ENCODE measurements at places on chromosomes 11 and 22.

DNA sequence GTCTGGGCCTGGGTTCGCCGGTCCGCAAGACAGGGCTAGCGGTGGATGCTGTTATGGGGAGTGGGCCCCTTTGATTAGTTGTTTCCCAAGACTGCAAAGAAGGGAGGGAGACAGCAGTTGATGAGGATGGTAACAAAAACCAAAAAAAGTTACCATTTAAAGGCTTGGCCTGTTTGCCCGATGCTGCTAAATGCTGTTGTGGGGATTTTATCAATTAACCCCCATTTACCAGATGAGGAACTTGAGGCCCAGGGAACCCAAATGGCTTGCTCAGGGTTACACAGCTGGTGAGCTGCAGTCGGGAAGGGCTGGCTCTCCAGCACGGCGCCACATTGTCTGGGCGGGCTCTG lies 3.4 kb downstream of the TRPT1 start:
- DNase-seq, result no peak

DNA sequence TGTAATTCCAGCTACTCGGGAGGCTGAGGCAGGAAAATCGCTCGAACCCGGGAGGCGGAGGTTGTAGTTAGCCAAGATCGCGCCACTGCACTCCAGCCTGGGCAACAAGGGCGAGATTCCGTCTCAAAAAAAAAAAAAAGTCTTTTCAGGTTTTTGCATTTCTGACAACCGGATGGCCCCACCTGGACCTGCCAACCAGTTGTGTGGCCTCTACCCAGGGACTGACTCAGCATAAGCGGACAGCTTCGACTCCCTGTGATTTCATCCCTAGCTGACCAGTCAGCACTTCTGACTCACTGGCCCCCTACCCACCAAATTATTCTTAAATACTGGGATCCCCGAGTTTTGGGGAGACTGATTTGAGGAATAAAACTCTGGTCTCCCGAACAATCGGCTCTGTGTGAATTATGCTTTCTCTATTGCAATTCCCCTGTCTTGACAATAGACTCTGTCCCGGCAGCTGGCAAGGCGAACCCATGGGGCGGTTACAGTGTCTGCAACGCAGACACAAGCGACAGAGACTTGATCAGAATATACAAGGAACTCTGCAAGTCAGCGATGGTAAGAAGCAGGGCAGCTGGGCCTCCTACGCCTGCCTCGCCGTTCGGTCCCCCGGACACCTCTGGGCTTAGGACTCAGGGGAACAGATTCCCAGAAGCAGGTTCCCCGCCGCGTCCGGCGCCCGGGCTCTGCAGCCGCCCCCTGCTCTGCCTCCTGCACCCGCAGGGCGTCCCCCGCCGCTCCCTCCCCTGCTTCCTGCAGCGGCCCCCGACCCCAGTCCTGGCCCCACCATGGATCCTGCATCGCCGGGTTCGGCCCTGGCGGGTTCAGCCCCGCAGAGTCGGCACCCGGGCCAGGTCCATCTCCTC lies 741 bp upstream of the TALDO1 start:
- no peak for DNase-seq

- no peak for DNase-seq
These were observed 188.8 kb downstream of the SNX19 start for GRCh38 chr11:130727157-130728119.

GRCh38 chr11:64522036-64522435 lies 69.0 kb upstream of the SLC22A12 start:
- no peak for DNase-seq

DNA sequence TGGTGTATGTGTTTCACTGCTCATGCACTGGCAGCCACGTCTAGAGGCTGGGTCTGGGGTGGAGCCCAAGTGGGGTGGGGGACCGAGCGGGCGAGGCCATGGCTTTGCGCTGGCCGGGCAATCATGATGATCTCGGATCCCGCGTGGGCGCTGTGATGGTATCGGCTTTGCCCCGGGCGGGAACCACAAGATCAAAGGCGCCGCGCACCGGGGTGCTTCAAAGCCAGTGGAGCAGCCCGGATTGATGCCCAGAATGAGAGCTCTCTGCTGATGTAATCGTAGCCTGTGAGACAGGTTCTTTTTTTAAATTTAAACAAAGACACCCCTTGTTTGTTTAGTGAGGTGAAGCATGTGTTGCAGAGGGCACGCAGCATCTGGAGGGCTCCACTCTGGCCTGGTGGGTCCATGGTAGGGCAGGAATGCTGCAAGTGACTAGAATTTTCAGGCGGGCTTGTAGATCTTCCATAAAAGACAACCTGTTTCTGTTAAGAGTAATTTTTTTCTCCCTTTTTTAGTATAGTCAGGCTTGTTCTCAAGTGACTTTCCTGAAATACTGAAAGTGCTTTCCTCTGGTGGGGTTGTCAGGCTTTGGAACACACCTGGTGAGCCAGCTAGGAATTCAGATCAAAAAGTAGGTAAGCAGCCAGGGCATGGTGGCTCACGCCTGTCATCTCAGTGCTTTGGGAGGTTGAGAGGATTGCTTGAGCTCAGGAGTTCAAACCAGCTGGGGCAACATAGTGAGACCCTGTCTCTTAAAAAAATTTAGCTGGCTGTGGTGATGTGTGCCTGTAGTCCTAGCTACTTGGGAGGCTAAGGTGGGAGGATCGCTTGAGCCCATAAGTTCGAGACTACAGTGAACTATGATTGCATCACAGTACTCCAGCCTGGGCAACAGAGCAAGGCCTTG lies 40.7 kb downstream of the ZNRF3 start:
- no peak for DNase-seq

- DNase-seq, result no peak
These were observed 76.4 kb upstream of the NNMT start for GRCh38 chr11:114219559-114220349.

DNA sequence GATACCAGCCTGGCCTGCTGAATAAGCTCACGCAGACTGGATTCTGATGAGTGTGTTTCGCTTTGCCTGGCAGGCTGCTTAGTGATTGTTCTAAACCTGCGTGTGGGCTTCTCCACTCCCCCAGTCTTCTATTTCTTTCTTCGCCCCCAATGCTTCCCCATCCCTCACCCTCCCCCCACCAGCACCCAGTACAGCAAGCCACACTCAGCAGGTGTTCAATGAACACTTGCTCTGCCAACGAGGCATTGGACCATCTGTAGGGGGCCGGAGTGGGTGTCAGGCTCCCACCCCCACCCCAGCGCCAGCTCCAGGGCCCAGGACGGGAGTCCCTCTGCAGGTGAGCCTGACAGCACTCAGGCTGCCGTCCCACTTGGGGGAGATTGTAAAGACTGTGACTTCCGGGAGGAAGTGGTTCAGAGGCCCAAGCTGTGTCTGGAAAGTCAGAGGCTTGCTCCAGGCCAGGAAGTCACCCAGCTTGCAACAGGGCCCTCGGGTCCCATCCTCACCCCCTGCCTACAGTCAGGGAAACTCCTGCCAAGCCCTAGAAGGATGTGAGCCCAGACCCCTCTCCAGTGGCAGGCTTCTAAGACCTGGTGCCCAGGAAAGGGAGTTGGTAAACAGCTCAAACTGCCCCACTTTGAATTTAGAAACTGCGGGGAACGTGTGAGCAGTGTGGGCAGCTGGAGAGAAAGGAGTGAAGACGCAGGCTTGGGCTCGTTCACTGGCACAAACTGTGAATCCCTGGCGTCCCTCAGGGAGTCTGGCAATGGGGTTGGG lies 66.3 kb upstream of the PRDM11 start:
- no peak for DNase-seq

DNA sequence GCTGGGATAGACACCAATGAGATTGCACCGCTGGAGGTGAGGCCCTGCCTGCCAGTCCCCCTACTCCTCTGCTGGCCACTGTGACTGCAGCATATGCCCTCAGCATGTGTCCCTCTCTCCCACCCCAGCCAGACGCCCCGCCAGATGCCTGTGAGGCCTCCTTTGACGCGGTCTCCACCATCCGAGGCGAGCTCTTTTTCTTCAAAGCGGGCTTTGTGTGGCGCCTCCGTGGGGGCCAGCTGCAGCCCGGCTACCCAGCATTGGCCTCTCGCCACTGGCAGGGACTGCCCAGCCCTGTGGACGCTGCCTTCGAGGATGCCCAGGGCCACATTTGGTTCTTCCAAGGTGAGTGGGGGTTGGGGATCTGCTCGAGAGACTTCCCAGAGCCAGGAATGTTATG lies 5.7 kb upstream of the SMARCB1 start:
- no peak for DNase-seq

- no peak for DNase-seq
These were observed 100.8 kb upstream of the TTC12 start for GRCh38 chr11:113213549-113213948.

- no peak for DNase-seq
These were observed 23.8 kb downstream of the CD44 start for GRCh38 chr11:35162745-35163144.

- no peak for DNase-seq
These were observed 18.8 kb downstream of the TMEM218 start for GRCh38 chr11:125092669-125093068.

GRCh38 chr11:15742626-15743519 lies 613.5 kb downstream of the SOX6 start:
- no peak for DNase-seq

DNA sequence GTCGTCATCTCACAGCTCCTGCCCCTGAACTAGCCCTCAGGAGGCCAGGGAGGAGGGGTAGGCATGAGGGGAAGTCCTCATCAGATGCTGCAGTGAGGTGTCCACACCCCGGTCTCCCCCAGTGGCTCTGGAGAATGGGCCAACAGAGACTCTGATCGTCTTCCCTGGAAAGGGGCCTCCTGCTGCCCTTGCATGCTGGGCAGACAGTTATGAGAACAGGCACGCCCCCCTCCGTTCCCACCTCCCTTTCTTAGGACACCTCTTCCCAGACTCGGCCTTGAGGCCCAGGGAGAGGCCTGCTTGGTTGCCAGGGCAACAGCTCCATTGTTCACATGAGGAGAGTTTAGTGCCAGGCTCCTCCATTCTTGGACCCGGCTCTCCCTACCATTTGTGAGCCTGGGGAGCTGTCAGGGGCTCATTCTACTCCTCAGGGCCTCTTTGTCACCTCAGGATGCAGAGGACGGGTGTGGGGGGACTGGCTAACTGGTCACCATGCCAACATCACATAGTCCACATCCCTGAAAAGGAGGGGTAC lies 157.7 kb downstream of the TTC17 start:
- DNase-seq, result no peak

- DNase-seq, result no peak
These were observed 18.2 kb downstream of the PVALB start for GRCh38 chr22:36798674-36799066.

DNA sequence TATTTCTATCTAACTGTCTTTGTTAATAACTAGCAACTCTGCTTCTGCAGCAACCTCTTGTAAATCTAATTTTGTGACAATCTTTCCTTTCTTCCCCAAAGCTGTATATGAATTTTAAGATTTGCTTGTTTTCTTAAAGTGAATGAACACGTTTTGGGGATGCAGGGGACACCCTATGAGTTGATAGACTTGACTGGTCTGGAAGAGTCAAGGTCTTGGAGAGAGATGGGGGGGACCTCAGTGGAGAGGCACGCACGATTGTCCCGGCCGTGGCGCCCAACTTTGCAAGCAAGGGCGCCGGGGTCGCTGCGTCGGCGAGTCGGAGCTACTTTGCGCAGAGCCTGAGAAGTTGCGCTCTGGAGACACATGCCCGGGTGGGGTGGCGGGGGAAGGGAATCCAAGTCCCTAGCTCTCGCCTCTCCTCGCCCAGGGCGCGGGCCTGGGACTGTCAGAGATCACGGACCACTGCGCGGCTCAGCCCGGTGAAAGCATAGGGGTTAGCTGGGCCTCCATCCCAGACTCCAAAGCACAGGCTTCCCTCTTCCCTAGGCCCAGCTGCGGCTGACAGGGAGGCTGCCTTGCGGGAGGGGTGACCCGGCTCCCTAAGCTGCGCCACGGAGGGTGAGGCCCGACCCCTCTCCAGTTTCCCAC lies 854 bp downstream of the ABCC8 start:
- DNase-seq, result no peak

DNA sequence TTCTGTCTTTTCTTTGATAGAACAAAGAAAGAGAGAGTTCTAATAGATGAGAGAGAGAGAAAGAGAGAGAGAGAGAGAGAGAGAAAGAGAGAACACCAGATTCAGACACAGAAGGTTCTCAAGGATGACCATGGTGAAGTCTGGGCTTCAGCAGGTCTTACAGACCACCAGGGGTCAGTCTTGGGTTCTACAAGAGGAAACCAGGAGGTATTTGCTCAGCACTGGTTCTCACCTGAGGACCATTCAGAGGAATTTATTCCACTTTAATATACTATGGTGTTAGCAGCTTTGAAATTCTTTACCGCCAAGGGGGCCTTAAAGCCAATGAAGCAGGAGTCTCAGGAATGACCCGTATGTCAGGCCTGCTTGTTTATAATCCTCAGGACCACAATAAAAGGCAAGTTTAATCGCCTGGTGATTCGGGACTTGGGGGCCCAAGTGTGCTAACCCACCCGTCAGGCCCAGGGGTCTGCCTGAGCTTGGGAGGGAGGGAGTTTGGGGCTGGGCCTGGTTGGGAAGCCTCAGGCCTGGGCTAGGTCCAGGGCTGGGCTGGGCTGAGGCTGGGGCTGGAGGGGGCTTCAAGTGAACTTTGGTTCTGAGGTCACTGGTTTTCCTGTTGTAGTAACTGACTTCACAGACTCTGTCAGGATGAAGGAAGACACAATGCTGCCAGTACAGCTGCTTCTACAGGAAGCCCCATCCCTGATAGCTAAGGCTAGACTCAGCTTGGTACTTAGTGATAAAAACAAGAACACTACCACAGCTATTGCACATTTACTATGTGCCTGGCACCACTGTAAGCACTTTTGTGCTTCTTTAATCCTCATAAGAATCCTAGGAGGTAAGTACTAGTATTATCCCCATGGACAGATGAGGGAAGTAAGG lies 179.2 kb upstream of the ZBED5 start:
- peak; percentile 4 for DNase-seq

DNA sequence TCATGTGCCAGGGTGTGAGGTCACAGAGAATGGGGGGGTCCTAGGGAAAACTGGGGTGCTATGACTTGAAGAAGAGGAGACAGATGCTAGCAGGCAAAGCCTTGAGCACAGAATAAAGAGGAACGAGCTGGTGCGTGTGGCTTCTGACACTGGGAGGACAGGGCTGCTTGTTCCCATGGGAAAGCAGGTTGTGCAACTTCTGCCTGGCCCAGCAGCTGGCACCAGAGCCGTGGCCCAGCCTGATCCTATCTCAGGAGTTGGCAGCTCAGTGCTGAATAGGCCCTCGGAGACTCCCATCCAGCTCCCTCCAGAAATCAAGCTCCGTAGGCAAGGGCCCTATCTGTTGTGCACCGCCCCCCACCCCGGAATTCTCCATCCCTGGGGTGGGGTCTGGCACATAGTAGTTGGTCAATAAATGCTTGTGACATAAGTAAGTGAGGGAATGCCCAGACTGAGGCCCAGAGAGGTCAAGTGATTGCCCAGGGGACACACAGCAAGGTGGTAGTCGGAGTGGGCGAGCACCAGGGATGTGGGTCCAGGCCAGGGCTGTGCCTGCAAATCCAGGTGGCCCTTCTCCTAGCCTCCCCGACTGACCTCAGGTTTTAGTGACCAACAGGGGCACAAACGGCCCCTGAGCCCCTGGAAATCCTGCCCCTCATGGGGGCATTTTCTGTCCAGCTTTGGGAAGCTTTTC lies 19.5 kb upstream of the FADD start:
- no peak for DNase-seq

GRCh38 chr22:36010882-36011281 lies 17.7 kb downstream of the RBFOX2 start:
- peak; percentile 70 for DNase-seq

Measured in fibroblast of skin of left biceps (primary cell).